ENCODE measurements at places on chromosomes 3 and 15. TPM values are rescaled to one million over a fixed set of nuclear protein-coding genes. Genes with fewer than 3 reads are reported as not detected.

- DNase-seq = no peak
These were observed 1040.8 kb upstream of the SEMA6D start for GRCh38 chr15:46676233-46677206.

GRCh38 chr3:171228240-171228639 lies 201.7 kb upstream of the SLC2A2 start:
- no peak for DNase-seq

- no peak for DNase-seq
These were observed 168.1 kb upstream of the MBNL1 start for GRCh38 chr3:152100491-152101132.

GRCh38 chr3:34011171-34012101 lies 213.0 kb downstream of the PDCD6IP start:
- DNase-seq = peak; percentile 51

- no peak for DNase-seq
These were observed 1.8 kb downstream of the FETUB start for GRCh38 chr3:186642014-186642413.

DNA sequence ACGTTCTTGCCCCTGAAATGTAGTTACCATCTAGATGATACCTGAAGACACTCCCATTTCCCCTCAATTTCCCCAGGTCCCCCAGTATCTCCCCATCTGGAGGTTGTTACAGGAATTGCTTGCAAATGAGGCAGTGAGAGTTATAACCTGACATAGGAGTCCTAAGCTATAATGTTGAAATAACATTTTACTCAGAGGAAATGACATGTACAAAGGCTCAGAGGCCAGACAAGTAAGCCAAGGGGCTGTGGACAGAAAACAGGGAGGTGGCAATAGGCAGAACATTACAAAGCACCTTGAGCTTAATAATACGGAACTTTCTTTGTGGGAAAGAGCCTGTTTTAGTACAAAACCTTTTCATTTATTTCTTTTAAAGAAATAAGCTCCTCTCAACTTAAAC lies 171.9 kb downstream of the FRMD5 start:
- DNase-seq = peak; percentile 17

DNA sequence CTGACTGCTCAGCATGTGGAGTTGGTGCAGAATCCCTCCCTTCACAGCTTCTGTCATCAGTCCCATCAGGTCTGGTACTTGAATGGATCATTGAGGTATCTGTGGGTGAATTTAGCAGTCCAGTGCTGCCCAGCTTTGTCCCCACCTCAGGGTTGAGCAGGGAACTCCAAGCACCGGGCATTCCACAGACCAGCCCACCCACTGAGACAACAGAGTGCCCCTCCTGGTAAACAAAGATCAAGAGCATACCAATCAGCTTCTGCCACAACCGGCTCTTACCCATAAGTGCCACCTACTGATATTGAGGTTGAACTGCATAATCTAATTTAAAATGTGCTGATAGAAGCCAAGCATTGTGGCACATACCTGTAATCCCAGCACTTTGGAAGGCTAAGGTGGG lies 57.1 kb upstream of the FXR1 start:
- peak; percentile 29 for DNase-seq

DNA sequence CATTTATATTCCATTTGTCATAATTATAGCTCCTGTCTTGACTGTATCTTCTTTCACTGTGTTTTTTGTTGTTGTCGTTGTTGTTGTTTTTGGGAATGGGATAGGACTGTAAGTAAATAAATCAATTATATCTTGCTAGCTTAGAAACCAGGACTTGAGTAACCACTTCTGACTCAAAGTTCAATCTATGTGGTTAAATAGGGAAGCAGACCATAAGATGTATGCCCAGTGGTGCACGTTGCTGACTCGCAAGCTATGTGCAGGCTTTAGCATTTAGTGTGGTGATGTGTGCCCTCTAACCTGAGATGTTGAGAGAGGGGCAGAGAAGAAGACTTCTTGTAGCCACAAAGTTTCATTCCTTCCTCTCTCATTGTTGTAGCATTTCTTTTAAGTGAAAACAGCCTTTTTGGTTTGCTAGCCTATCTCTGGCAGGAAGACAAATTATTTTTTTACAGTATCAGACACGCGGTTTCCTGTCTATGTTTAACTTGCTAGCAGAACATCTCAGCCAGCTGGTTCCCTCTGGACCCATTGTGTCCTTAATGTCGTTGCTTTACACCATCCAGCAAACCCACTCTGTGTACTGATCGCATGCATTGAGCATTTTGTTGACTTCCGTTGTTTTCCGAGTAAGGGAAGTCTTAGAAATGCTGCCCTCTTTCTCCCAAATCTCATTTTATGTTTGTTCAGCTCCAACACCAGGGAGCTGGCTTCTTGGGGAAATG lies 52.1 kb downstream of the TGFBR2 start:
- peak; percentile 83 for DNase-seq

DNA sequence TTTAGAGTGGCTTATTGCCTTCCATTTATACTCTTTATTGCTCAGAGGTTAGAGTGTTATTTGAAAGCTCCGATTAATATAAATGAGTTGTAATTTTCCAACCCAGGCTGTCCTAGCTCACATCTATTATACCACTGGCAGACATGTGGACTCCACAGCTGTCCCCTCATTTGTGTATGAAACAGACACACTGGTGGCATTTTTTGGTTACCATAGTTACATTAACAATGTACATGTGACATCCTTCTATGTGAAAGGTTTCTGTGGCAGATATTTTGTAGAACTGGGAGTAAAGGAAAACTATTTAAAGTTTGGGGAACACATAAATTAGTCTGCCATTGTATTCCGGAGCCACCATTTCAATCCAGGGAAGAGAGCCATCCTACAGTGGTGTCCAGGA lies 5.3 kb downstream of the LRRN1 start:
- DNase-seq = no peak

GRCh38 chr3:72185549-72186399 lies 400.8 kb upstream of the PROK2 start:
- peak; percentile 38 for DNase-seq

Gene ROPN1
- total RNA-seq = not detected

Gene KCNMB3
- 2.3 TPM for total RNA-seq

Gene CCR3
- not detected for total RNA-seq

Gene PLXNA1
- 30.0 TPM for total RNA-seq

Gene TRIM42
- total RNA-seq = not detected

Gene PLSCR2
- total RNA-seq = not detected

Gene RLBP1
- not detected for total RNA-seq
